ENCODE measurements at places on chromosomes 12 and 14. TPM values are rescaled to one million over a fixed set of nuclear protein-coding genes. Genes with fewer than 3 reads are reported as not detected.

The SLC38A4 gene
- 0.26 TPM for total RNA-seq

The HOXC10 gene
- not detected for total RNA-seq

The PTHLH gene
- total RNA-seq = 6.0 TPM

The SMIM41 gene
- 0.13 TPM for total RNA-seq

The GOLT1B gene
- 49.3 TPM for total RNA-seq

The ZFC3H1 gene
- total RNA-seq = 19.3 TPM

Data from aortic smooth muscle cell (primary cell).